ENCODE measurements at places on chromosomes 3 and 15.

GRCh38 chr3:158728061-158728377 lies 4.2 kb downstream of the RARRES1 start:
- DNase-seq, result no peak

DNA sequence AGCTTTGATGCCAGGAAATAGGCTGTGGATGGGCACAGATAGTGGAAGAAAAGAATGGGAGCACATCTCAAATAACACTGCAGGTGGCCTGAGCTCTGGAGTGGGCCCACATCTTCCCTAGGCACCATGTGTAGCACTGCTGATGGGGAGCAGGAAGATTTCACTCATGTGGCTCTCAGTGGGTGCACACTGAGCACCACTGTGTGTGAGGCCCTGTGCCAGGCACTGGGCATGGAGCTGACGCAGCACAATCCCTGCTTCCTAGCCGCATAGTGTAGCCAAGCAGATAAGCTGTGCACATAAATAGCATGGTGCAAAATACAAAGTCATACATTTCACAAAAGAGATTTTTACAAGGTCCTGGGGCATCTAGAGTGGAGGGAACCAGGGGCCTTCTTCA lies 101.6 kb downstream of the MOBP start:
- DNase-seq, result no peak

- DNase-seq, result no peak
Observed at GRCh38 chr3:10625323-10625722, 119.9 kb upstream of the ATP2B2 start.

DNA sequence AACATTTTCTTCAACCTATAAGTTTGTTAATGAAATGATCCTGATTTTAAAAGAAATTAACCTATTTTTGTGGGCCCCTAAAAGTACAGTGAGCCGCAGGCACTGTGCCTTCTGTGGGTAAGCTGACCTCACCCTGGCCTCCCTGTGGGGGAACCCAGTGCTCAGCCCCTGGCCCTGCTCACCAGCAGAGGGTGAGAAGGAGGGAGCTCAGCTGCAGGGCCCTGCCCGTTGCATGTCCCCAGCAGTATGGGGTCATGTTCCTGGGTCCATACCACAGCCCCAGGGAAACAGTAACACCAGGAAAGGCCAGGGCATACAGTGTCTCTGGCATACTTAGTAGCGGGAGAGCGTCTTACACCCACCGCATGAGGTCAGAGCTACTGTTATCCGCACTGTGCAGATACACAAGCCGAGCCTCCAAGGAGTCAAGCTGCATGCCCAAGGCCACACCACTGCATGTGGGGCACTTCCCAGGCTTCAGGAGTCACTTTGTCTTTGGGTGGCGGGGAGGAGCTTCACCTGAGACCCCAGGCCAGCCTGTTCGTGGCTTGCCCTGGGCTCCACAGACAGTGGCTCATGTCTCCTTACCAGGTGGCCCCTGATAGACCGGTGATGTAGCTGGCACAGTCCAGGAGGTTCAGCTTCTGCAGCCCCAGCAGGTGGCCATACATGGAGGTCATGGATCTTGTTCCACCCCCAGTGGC lies 22.6 kb upstream of the EHD4 start:
- DNase-seq, result no peak

- no peak for DNase-seq
Observed at GRCh38 chr3:131925571-131925970, 109.2 kb downstream of the CPNE4 start.

DNA sequence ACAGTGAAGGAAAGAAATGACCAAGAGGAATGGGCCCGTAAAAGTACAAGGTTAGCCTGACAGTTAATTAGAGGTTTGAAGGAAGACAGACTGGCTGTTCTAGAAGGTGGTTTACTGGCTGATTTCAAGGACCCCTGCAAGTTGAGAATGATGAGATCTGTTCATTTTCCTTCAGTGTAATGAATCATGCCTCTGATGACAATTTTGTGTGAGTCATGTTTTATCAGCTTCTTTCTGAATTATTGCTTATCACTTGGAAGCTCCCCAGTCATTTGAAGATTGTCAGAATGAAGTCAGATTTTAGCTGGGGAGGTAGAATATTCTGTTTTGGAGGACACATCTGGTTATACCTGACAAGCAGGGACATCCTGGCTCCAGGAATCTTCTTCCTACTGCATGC lies 50.6 kb downstream of the DRD3 start:
- DNase-seq, result no peak

GRCh38 chr3:124845406-124845805 lies 41.8 kb downstream of the ITGB5 start:
- DNase-seq, result no peak

GRCh38 chr3:71581457-71582035 lies 2.0 kb downstream of the FOXP1 start:
- DNase-seq, result no peak

DNA sequence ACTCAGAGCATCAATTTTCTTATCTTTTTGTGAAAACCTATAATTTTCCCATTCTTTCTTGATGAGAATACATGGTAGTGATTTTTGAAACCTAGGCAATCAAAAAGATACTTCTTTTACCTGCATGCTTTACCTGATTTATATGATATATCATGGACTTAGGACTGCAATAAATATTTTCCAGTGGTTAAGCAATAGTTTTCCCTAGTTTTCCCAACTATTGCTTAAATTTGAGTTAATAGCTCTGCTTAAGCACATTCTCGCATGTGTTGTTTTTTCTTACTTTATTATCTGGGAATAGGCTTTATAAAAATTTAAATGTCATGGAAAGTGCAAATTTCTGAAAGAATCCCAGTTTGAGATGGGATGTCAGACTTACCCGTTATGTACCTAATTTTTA lies 465.1 kb upstream of the BCHE start:
- DNase-seq, result no peak

DNA sequence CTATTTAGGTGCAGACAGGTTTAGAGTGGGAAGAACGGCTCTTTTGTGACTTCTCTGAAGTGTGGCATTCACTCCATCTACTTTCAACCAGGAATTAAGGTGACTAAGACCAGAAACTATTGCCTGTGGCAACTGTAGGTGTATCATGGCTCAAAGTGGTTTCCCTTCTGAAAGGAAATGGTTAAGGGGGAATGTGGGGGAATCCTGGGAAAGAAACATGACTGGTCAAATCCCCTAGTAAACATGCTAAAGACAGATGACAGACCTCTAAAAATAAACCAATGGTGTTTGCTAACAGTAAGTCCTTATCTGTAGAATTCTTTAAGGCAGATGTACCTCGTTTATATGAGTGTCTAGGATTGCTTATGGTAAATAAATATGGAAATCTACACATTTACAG lies 56.9 kb downstream of the MEGF11 start:
- no peak for DNase-seq

DNA sequence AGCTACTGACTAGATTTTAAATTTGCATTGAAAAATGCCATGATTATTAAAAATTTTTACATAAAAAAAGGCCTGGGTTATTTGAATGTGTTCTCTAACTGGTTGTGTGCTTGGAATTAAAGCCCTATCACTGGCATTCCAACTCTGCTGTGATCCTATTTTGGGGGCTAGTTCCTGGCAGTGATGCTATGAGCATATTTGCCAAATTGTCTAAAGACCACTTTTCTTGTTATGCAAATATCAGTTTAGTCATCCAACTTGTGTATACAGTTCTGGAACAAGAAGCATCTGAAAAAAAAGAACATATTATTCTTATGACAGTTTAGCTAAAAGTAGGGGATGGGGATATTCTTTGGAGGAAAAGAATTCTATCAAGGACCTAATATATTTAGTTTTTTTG lies 243.4 kb upstream of the ZNF717 start:
- DNase-seq, result no peak

DNA sequence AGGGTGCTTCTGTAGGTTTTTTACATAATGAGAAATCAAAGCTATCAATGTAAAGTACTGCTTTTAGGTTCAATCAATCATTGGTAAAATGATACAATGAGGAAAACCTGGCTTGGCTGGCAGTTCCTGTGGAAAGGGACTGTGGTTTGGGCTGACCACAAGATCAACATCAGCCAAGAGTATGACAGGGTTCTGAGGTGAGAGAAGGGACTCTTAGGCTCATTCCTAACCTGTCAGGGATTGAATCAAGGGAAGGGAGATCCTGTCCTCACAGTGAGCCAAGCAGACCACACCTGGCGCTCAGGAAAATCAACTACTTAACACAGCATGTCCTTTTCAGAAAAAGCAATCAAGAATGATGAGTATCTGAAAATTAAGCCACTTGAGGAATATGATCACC lies 111.1 kb downstream of the MAGI1 start:
- DNase-seq, result no peak

DNA sequence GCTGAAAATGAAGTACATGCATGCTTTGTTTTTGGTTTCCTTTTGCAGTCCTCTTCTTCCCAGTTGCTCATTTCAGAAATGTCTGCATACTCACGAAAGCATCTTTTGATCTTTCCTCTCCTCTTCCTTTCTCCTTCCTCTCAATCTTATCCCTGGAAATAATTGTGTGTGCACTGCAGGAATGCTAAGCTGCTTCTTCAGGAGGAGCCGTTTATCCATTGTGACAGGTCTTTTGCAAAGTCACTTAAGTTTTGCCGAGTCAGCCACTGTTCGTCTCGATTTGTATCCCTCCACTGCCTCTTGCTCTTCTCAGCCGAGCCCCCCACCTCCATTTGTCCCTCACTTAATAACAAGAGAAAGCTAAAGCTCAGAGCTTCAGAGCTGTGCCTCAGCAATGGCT lies 597.6 kb downstream of the AGBL1 start:
- no peak for DNase-seq

DNA sequence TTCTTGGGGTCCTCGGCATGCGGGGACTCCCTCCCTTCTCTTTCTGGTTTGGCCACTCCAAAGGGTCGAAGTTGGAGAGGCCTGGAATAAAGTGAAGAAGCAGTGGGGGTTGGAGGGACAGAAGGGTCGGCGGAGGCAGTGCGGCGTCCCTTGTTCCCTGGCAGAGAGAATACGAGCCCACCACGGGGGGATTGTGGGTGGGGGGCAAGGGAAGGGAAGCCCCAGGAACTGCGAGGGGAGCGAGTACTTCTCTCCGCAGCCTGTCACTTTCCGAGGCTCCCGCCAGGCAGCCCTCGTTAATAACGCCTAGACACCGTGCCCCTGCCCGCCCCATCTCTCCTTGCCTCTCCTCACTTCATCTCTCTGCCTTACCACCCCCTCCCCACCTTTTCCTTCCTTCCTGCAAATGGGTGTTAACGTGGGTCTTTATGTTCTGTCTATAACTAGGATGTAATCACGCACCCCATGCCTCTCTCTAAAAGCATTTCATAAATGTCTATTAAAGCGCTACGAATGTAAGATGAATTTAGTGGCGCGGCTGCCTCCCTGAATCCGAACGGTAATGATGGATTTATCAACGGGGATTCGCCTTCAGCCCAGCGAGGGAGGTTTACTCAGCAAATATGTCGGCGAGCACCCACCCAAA lies 13.7 kb downstream of the NR2F2 start:
- no peak for DNase-seq

GRCh38 chr15:89772932-89773583 lies 3.1 kb upstream of the MESP2 start:
- DNase-seq, result no peak

GRCh38 chr3:153591561-153592245 lies 429.7 kb downstream of the RAP2B start:
- no peak for DNase-seq

DNA sequence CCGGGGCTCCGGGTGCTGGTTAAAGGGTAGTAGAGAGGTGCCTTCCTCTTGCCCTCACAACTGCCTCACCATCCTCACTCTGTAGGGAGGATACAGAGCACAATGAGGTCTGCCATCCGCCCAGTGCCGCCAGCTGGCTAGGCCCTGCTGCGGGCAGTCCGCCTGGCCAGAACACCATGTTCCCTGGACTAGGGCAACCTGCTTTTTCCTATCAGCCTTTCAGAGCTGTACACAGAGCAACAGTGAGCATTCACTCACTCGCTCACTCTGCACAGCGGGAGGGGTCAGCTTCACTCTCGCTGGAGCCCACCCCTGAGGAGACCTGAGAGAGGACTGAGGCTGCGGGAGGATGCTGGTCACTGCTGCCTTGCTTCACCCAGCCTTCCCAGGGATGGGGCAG lies 218.7 kb upstream of the CHRNA7 start:
- no peak for DNase-seq

GRCh38 chr15:47955021-47955420 lies 165.8 kb upstream of the SLC24A5 start:
- DNase-seq, result no peak

- DNase-seq, result no peak
Observed at GRCh38 chr15:41853831-41854230, 15.2 kb downstream of the PLA2G4B start.

DNA sequence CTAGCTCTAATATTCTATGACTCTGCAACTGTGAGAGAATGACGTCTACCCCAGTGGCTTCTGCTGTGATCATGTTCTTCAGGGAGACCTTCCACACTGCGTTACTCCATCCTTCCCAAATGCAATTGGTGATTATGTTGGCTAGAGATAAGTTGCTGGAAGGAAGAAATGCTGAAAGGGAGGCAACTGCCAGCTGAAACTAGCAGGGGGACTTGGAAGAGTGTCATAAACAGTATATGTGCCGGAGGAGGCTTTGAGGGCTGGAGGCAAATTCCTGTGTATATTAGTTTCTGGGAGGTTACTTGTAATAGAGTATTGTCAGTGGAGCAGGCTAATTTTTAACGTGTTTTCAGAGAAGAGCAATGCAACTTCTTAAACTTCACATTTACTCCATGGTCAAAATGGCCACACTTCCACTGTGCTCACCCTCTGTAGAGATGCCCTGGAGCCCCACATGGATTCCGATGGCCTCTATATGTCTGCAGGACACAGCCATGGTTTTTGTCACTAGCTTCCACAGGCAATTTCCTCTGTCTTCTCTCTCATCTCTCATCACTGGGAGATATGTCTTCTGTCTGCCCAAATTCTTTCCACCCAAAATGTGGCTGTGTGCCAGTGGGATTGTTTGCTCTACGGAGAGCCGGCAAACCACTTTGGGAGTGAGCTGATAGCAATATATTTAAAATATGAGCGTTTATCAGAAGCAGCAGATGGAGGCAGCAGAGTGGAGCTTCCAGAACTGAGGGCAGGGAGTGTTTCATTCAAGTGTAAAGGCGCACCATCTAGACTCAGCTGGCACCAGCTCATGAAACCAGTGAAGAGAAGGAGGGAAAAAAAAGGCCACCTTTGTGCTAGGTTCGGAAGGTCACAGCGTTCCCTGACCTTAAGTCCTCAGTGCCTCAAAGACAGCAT lies 13.3 kb upstream of the CD47 start:
- DNase-seq, result no peak

DNA sequence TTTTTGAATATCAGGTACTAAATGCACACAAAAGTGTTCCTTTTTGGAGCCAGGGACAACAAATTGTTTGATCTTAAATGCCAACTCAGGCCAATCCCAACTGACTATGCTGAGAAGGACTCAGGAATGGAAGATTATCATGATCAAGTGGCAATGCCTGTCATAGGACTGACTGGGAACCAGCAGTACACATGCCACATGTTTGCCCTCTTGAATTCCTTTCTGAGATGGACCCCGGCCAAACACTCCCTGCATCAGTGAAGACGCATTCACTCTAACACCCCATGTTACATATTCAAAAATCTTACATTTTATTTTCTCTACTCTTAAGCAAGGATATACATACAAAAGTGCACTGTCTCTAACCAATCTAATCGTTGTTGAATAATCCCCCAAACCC lies 36.1 kb downstream of the CLDN18 start:
- no peak for DNase-seq

GRCh38 chr15:67120009-67120838 lies 54.8 kb downstream of the SMAD3 start:
- DNase-seq, result no peak

- no peak for DNase-seq
Observed at GRCh38 chr3:11455956-11456355, 183.8 kb downstream of the ATG7 start.

Data from NCI-H774 (cell line).